ENCODE measurements at places on chromosomes 5 and 9. TPM values are rescaled to one million over a fixed set of nuclear protein-coding genes. Genes with fewer than 3 reads are reported as not detected.
A peak's percentile ranks its signal among the peaks of the same experiment; 100 is the strongest.

GRCh38 chr5:71887680-71888079, 168.6 kb downstream of the CARTPT start:
- peak overlapping the region; percentile 20 for H3K4me3 ChIP-seq
- no peak overlapping the region for H3K27ac ChIP-seq
- peaks cover 2% of the 10 kb centered on the region for H3K4me1 ChIP-seq
- no peaks in the 10 kb centered on the region for H3K36me3 ChIP-seq
- DNase-seq = peak; percentile 8

GRCh38 chr9:83039303-83039702, 23.6 kb downstream of the RASEF start:
- no peak overlapping the region for H3K4me3 ChIP-seq
- no peaks in the 10 kb centered on the region for H3K4me1 ChIP-seq
- no peak overlapping the region for H3K27ac ChIP-seq
- H3K36me3 ChIP-seq = no peaks in the 10 kb centered on the region

LRSAM1 gene
- total RNA-seq = 20.0 TPM

GRCh38 chr5:61823781-61824180, 482.2 kb upstream of the KIF2A start:
- no peak overlapping the region for H3K4me3 ChIP-seq
- H3K4me1 ChIP-seq = no peaks in the 10 kb centered on the region
- H3K27ac ChIP-seq = no peak overlapping the region
- H3K27me3 ChIP-seq = no peaks in the 10 kb centered on the region
- no peaks in the 10 kb centered on the region for H3K36me3 ChIP-seq

TMEM161B gene
- total RNA-seq = 24.0 TPM

DNA sequence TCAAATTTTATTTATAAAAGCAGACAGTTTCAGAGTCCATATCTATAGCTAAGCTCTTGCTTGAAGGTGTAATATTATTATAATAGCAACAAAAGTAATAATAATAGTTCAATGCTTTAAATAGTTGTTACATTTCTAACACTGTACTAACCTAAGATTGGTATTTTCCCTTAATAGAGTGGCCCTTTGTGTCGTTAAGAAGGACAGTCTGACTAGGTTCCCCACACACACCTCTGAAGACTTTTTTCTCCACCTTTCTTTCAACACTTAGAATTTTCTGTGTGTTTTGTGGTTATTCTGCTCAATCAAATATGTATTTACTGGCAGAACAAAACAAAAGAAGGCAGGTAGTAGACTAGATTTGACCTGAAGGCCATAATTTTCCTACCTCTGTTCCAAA, 223.2 kb upstream of the ACO1 start:
- H3K27ac ChIP-seq = no peak overlapping the region
- no peaks in the 10 kb centered on the region for H3K4me1 ChIP-seq
- DNase-seq = no peak
- H3K36me3 ChIP-seq = no peaks in the 10 kb centered on the region
- H3K27me3 ChIP-seq = no peaks in the 10 kb centered on the region

DNA sequence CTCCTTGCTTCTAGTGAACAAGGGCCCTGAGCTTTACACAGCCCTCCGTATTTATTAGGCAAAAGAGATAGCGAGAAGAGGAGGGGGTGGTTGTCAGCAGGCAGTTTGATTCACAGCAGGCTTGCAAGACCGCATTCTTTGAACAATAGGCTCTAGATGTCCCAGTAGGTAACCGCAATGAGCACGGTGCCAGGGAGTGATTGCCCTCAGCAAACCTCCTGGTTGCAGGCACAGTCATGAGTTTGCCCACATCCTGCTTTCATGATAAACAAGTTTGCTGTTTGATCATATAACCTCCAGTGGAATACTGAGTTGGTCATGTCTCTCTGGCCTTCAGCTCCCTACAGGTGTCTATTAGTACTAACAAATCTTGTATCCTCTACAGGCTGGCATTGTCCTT, 66.1 kb downstream of the CACNA1B start:
- H3K4me1 ChIP-seq = no peaks in the 10 kb centered on the region
- DNase-seq = no peak
- H3K36me3 ChIP-seq = no peaks in the 10 kb centered on the region
- H3K27ac ChIP-seq = no peak overlapping the region

GRCh38 chr9:38417003-38417945, 7.0 kb downstream of the IGFBPL1 start:
- H3K27ac ChIP-seq = no peak overlapping the region
- peaks cover 8% of the 10 kb centered on the region for H3K27me3 ChIP-seq
- H3K36me3 ChIP-seq = no peaks in the 10 kb centered on the region
- no peaks in the 10 kb centered on the region for H3K4me1 ChIP-seq
- peak; percentile 77 for DNase-seq
